ENCODE measurements at places on chromosomes 2 and 18.

DNA sequence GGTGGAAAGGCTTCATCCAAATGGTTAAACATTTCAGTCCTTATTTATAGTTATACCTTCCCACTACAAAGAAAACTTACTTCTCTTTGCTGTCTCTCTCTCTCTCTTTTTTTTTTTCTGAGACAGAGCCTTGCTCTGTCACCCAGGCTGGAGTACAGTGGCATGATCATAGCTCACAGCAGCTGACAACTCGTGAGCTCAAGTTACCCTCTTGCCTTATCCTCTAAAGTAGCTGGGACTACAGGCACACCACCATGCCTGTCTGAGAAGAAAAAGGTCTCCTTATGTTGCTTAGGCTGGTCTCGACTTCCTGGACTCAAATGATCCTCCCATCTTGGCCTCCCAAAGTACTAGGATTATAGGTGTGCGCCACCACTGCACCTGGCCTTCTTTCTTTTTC, 32.3 kb upstream of the OLA1 start:
- no peak for DNase-seq

- no peak for DNase-seq
Observed at GRCh38 chr2:133655610-133656009, 87.3 kb upstream of the NCKAP5 start.

DNA sequence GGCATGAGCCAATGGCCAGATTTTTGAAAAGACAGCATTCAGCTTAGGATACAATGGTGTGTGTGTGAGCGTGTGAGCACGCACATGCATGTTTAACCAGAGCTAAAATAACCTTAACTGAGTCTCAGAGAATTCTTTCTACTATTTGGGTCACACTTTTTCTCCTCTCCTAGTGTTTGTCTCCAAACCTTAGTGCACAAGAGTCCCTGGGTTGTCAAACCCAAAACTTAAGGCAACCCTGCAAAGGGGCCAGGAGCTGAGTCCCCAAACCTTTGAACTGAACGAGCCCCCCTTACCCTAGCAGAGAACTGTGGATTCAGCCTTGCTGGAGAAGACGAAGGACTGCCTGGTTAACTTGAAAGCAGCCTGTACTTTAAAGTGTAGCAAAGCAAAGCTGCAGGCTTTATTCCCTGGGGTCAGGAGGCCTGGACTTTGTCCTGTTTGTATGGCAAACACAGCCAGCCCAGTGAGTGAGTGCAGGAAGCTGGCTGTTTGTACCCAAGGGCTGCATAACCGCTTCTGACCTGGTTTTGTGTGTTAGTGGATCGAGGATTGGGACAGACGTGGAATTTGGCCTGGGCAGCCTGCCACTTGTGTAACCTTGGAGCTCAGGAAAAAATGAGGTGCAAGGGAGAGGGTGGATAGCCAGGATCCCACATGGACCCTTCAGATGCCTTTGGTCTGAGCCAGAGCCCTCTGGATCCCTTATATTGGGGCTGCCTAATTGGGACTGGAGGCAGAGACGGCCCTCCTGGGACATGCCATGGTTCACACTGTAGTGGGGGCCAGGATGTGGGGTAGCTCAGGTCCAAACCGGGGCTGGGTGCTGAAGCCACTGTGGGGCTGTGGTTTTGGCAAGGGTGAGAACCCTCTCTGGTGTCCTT, 6.4 kb upstream of the PSMD1 start:
- DNase-seq: no peak

DNA sequence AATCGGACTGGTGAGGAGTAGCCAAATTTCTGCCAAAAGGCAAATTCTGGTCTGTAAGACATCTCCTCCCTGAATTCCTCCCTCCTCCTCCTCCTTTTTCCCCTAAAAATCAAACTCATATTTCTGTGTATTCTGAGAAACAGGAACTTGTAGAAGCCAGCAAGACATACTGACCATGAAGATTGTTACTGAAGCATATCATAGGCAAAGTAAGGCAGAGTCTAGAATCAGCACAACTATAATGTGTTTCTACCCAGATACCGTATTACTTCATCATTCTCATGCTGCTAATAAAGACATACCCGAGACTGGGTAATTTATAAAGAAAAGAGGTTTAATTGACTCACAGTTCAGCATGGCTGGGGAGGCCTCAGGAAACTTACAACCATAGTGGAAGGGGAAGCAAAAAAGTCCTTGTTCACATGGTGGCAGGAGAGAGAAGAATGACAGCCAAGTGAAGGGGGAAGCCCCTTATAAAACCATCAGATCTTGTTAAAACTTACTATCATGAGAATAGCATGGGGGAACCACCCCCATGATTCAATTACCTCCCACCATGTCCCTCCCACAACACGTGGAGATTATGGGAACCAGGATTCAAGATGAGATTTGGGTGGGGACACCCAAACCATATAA, 24.9 kb upstream of the EPC2 start:
- no peak for DNase-seq

DNA sequence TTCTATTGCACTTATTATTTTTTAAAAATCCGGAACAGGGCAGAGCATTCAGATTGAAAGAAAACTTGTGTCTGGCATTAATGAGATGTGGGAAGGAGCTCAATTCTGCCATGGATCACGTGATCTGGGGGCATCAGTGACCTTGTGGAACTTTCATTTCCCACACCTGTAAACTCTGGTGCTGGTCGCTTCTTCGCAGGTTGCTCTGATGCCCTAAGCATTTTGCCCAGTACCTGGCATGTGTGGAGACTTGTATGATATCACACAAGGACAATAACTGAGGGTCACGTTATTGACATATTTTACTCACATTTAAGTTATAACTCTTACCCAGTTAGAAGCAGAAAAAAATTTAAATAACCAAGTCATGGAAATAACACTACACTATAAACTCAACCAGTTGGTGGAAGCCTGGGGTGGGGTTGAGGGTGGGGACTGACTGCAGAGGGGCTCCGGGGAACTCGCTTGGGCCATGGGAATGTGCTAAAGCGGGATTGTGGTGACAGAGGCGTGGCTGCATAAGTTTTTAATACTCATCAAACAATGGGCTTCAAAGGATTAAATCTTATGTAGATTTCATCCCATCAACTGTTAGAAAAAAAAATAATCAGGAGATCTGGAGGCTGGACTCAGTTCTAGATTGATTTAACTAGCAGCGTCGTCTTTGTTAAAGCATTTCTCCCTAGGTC, 36.5 kb downstream of the ST3GAL5 start:
- DNase-seq: no peak

All from ovary (tissue), 10 donors.